ENCODE measurements at places on chromosomes 7 and 10. TPM values are rescaled to one million over a fixed set of nuclear protein-coding genes. Genes with fewer than 3 reads are reported as not detected.

DNA sequence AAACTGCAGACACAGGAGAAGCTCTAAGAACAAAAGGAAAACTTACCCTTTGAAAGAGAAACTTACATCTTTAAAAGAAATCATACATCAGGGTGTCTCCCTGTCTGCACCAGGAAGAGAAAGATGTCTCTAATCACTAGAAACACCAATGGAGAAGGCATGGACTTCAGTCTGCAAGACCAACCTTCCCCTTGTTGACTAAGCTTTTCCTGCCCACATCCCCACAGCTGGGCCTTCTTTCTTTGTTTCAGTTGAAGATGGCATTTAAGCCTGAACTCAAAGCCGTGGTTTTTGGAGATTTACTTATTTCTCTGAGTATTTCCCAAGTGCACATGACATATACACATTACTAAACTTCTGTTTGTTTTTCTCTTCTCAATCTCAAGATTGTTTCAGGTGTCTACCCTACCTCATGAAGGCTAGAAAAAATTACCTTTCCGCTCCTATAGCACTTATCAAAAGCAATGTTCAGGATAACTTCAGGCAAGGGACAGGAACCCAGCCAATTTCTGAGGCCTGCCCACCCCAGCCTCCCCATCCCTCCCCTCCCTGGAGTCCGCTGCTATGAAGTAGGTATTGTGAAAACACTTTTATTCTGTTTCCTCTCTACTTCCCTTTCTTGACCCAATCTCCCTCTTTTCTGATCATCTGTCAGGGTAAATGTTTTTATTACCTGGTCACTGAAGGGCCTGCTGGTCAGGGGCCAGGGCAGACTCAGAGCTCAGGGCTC, 2.8 kb upstream of the SLC29A3 start:
- no peak for DNase-seq

The HABP2 gene
- not detected for total RNA-seq

DNA sequence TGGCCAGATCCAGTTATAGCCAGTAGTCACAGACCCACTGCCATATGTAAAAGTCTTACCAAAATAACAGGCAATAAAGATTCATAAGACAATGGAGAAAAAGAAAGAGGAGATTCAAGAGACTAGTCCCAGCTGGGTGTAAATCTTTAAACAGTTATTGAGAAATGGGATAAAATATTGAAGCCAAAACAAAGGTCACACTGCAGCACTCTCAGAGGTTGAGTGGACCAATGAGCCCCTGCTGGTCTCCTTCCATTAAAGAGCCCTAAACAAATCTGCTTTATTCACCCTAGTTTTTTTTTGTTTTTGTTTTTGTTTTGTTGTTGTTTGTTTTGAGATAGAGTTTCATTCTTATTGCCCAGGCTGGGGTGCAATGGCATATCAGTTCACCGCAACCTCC, 98.8 kb downstream of the JMJD1C start:
- no peak for DNase-seq

DNA sequence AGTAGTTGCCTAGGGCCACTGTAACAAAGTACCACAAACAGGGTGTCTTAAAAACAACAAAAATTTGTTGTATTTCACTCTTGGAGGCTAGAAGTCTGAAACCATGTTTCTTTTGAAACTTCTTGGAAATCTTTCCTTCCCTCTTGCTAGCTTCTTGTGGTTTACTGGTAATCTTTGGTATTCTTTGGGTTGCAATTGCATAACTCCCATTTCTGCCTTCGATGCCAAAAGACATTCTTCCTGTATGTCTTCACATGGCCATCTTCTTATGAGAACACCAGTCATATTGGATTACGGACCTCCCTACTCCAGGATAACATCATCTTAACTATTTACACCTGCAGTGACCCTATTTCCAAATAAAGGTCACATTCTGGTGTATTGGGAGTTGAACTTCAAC, 357.4 kb downstream of the PPP1R3A start:
- no peak for DNase-seq

DNA sequence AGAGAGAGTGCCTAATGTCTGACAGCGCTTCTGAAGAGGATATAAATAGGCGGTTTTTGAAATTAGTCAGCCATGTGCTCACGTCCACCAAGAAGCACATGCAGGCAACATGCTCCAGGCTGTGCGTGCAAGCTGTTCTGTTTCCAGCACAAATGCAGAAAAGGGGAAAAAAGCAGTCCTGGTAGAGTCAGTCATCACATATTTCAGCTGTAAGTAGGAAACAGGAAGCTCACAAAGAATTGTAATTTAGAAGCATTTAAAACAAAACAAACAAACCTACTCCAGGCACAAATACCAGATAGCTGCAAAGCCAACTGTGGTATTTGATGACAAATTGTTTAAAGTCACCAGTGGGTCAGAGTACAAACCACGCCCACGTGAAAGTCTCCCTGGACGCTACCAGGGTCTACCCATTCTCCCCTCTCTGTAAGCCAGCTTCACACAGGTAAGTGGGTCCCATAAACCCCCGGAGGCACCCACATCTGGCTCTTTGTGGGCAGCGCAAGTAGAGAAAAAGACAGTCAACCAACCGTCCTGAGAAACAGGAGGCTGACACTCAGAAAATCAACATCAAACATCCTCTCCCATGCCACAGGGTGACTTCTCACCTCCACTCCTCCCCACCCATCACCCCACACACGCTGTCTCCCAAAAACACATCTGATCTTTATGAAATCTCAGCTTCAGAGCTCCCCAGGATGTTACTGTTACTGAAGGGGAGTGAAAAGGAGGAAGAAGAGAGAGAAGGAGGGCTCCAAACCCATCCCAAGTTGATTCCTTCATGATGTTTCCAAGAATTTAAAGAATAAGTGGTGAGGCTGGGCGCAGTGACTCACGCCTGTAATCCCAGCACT, 186.4 kb downstream of the FAM107B start:
- no peak for DNase-seq

The BLNK gene
- not detected for total RNA-seq

DNA sequence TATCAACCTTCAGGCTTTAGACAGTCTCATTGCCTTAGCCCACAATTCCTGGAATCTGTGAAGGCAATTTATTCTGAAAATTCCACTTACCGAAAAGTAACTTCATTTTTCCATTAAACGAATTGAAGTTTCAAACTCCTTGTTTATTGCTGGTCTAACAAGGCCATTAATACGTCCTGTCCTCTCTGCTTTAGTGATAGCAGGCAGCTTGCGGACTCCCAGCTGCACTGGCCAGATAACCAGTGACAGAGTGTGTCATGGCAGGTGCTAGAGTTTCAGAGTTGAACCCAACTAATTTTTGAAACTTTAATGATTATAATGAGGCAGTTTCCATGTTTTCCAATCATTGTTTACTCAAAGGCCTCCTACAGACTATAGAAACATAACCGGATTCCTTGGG, 31.1 kb downstream of the LOXL4 start:
- DNase-seq = no peak

- DNase-seq = no peak
Observed at GRCh38 chr10:93406364-93407145, 75.6 kb downstream of the MYOF start.
